ENCODE measurements at places on chromosomes 7 and 10.

DNA sequence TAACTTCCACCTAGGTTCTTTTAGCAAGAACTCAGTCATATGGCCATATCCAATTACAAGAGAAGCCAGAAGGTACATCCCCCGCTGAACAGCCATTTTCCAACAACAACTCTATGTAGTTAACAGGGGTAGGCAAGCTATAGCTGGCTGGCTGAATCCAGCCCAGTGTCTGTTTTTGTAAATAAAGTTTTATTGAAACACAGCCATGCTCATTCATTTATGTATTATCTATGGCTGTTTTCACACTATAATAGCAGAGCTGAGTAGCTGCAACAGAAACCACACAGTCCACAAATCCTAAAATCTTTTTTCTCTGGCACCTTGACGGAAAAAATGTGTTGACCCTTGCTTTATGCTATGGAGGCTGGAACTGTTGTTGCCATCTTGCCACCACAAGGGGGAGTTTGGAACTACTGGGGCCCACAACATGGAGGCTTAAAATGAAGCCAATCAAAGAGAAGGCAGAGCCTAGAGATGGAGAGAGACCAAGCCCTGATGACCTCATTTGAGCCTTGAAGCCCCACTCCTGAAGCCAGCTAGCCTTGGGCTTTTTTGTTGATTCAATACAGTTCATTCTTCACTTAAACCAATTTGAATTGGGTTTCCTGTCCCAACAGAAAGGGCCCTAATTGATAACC is 33.3 kb upstream of the XPNPEP1 start:
- no peak for DNase-seq

GRCh38 chr7:77679608-77680007 is 16.7 kb upstream of the RSBN1L start:
- no peak for DNase-seq

DNA sequence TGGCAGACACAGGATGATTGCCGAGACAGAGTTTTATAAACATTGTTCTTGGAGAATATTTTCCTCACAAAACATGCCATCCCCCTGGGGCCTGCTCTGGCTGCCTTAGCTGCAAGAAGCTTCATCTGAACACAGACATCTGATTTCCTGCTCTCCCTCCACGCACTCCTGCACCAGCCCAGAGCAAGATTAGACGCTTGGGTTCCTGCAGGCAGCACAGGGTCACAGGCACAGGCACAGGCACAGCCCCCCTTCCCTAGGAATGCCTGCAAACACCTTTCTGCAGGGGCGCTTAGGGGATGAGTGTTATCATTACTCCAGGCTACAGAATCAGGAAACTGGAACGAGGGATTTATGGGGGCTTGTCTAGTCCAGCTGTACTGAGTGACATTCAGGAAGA is 450.3 kb downstream of the GRID1 start:
- no peak for DNase-seq

- DNase-seq, result no peak
Measured at GRCh38 chr7:17147409-17147808, 151.0 kb upstream of the AHR start.

DNA sequence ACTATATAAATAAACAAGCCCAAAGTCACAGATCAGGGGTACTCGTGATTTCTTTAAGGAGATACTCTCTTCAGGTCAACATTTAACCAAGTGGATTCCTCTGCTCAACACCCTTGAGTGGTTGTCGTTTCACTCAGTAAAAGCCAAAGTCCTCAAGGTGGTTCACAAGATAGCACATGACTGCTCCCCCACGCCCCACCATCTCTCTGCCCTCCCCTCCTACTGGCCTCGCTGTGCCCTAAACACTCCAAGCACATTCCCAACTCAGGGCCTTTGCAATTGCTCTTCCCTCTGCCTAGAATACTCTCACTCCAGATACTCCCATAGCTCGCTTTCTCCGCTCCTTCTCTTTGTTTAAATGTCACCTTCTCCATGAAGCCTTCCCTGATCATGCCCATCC is 72.1 kb upstream of the FHIP2A start:
- no peak for DNase-seq

DNA sequence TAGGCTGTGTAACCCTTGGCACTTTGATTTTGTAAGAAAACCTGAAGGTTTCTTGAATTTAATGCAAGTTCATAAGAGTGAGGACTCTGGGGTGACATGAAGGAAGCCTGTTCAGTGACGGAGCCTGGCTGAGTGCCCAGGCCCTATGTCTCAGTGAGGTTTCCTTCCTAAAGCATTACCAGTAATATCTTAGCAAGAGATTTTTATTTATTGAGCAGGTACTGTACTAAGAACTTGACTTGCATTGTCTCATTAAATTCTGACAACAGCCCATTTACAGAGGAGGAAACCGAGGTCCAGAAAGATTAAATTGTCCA is 197.2 kb downstream of the HECW1 start:
- DNase-seq, result no peak

- no peak for DNase-seq
Measured at GRCh38 chr10:70461397-70462348, 16.9 kb upstream of the PALD1 start.

DNA sequence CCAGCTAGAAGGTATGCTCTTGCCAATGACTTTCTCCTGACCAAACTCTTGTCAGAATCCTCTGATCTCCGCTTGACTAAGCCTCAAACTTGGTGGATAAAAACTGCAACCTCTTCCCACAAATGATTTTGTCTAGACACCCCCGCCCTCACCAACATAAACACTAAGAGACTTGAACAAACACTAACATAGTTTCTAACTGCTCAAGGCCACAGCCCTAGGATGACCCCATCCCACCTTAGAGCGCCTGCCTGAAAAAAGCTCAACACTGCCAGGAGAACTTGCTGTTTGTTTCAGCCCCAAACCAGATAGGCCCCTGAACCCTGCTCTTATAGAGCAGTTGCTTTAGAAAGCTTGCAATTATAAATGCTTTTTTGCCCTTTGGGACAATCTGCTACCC is 71.8 kb downstream of the LRRN3 start:
- DNase-seq, result no peak

DNA sequence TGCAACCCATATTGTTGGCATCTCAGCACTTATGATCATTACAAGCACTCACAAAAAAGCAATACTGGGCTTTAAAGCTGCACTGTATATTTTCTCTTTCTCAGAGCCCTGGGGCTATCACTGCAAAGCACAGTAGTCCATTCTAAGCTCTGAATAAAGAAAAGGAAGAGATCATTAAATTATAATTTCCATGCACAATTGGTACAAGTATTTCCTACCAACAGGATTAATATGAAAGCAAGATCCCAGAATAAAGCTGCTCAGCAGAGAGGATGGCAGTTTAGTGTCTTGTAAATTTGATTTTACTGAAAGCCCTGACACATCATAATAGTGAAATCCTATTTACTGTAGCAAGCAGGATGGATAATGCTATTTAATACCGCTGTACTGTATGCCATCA is 205.3 kb downstream of the CHCHD3 start:
- DNase-seq, result no peak

DNA sequence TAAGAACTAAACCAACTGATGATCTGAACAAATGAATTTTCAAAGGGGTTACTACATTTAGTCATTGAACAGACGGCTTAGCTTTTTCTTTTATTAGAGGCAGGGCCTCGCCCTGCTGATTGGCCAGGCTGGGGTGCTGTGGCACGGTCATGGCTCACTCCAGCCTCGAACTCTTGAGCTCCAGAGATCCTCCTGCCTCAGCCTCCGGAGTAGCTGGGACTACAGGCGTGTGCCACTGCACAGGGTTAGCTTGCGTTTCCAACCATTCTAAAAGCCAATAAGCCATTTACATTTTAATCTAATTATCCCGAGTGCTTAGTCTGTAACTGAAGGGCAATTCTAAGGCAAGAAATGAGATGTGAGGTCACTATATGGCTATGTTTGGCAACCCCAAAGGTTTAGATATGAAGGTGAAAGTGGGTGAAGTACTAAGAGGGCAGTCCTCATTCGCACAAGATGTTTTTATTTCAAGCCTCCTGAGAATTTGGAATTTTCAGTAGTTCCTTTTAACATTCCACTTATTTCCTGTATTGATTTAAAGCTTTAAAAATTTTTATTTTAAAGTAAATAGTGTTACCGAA is 1.6 kb upstream of the CDK13 start:
- no peak for DNase-seq

DNA sequence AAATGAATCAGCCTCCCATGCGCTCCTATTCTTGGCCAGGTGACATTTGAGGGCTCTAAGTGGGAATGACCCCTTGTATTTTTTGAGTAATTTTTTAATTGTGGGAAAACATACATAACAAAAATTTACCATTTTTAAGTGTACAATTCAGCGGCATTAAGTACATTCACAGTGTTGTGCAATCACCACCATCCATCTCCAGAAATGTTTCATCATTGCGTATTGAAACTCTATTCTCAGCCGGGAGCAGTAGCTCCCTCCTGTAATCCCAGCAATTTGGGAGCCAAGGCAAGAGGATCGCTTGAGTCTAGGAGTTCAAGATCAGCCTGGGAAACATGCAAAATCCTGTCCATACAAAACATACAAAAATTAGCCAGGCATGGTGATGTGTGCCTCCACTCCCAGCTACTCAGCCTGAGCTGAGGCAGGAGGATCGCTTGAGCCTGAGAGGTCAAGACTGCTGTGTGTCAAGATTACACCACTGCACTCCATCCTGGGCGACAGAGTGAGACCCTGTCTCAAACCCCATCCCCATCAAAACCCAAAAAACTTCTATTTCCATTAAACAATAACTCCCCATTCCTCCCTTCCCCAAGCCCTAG is 2.5 kb downstream of the ANTXRL start:
- no peak for DNase-seq

GRCh38 chr10:64449603-64450002 is 928.4 kb downstream of the REEP3 start:
- no peak for DNase-seq

DNA sequence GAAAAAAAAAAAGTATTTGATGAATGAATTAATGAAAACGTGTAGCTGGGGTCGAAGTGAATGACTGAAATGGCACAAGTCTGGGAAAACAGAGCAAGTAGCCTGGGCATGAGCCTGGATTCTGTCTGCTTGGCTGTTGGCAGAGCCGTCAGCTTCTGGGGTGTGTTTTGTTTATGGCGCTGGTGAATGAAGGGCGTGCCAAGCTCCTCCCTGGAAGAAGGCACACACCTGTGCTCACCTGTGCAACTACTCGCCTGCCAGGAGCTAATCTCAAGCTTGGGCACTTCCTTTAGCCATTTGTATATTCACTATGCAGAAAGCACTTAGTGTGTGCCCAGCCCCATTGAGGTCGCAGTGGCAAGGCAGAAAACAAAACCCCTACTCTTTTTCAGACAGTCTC is 74.1 kb downstream of the GTF2IRD1 start:
- DNase-seq, result no peak

DNA sequence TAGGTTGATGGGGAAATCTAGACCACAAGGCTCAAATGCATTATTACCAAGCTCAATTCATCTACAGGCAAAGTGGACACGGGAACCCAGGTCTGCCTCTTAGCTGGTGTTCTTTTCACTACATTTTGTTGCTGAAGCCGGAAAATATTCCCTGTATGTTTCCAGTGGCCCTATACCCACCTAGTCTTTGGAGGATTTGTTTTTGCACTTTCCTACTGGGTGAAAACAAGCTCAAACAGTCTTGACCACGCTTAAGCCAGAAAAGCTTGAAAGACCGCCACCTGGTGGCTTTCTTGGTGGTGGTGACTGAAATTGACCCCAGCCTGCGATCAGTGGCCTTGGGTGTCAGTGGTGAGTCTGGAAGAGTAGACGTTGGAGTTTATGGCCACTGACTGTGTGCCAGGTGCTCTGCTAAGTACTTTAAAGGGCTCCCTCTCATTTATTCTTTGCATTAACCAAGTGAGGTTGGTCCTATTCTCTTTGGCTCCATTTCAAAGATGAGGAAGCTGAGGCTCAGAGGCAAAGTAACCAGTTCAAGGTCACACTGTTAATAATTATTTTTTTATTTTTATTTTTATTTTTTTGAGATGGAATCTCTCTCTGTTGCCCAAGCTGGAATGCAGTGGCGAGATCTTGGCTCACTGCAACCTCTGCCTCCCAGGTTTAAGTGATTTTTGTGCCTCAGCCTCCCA is 11.1 kb upstream of the CRTAC1 start:
- DNase-seq, result peak; percentile 63

GRCh38 chr7:147611431-147611830 is 979.1 kb upstream of the C7orf33 start:
- DNase-seq, result no peak

- no peak for DNase-seq
Measured at GRCh38 chr7:17013204-17013603, 131.4 kb upstream of the AGR3 start.
